ENCODE measurements at places on chromosomes 12 and 14. TPM values are rescaled to one million over a fixed set of nuclear protein-coding genes. Genes with fewer than 3 reads are reported as not detected.

DNA sequence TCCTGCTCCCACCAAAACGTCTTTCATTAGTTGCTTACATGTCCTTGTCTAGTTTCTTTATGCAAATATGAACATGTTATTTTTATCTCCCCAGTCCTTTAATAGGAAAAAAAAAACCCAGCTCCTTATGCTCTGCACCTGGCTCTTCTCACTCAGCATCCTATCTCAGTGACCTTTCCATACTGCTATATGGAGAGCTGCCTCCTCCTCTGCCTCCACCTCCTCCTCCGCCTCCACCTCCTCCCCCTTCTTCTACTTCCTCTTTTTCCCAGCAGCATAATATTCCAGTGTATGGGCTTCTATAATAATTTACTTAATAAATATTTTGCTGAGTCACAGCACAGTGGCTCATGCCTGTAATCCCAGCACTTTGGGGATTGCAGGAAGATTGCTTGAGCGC is 31.5 kb downstream of the ABCB9 start:
- DNase-seq = no peak

DNA sequence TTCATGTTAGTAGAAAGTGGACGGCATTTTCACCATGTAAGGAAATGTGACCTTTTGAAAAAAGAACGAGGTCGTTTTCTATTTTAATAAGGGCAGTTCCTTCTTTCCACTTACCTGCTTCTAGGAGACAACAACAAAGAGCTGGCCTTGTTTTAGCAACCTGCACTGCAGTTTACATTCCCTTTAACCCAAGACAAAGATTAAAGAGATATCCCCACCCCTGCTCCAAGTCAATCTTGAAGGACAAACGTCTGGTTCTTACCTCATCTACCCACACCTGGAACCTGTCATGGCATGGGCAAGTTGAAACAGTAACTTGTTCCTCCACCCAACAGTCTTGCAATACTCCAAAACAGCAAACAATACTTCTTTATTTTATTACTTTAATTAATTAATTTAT is 32.7 kb downstream of the ZCCHC8 start:
- DNase-seq = no peak

GRCh38 chr14:73792481-73792880 is 59.1 kb upstream of the PTGR2 start:
- no peak for DNase-seq

DNA sequence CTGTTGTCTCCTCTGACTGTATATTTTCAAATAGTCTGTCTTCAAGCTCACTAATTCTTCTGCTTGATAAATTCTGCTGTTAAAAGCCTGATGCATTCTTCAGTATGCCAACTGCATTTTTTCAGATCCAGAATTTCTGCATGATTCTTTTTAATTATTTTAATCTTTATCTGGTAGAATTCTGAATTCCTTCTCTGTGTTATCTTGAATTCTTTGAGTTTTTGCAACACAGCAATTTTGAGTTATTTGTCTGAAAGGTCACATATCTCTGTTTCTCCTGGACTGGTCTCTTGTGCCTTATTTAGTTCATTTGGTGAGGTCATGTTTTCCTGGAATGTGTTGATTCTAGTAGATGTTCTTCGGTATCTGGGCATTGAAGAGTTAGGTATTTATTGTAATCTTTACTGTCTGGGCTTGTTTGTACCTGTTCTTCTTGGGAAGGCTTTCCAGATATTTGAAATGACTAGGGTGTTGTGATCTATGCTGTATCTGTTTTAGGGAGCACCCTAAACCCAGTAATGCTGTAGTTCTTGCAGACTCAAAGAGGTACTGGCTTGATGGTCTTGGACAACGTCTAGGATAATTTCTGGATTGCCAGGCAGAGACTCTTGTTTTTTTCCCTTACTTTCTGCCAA is 193.8 kb upstream of the NPAS3 start:
- DNase-seq = no peak

GRCh38 chr14:51006781-51007211 is 62.5 kb upstream of the PYGL start:
- no peak for DNase-seq

DNA sequence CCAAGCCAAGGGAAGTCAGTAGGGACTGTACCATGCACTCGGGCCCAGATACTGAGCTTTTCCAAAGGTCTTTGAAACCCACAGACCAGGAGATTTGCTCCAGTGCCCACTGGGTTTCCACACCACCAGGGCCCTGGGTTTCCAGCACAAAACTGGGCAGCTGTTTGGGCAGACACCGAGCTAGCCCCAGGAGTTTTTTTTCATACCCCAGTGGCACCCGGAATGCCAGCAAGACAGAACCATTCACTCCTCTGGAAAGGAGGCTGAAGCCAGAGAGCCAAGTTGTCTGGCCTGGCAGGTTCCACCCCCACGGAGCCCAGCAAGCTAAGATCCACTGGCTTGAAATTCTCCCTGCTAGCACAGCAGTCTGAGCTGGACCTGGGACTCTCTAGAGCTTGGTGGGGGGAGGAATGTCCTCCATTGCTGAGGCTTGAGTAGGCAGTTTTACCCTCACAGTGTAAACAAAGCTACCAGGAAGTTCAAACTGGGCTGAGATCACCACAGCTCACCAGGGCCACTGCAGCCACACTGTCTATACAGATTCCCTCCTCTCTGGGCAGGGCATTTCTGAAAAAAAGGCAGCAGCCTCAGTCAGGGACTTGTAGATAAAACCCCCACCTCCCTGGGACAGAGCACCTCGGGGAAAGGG is 793.7 kb downstream of the RPS29 start:
- DNase-seq = no peak

- no peak for DNase-seq
Observed at GRCh38 chr12:104703372-104703771, 246.6 kb downstream of the CHST11 start.

- no peak for DNase-seq
Observed at GRCh38 chr14:61379639-61380184, 58.3 kb downstream of the PRKCH start.

GRCh38 chr12:128083132-128083729 is 183.7 kb upstream of the TMEM132C start:
- DNase-seq = no peak

- no peak for DNase-seq
Observed at GRCh38 chr14:65478017-65478416, 65.5 kb downstream of the FUT8 start.

GRCh38 chr12:47707905-47708543 is 2.2 kb upstream of the RPAP3 start:
- no peak for DNase-seq

GRCh38 chr14:22824711-22825359 is 4.9 kb upstream of the MRPL52 start:
- no peak for DNase-seq

- peak; percentile 50 for DNase-seq
Observed at GRCh38 chr12:56593909-56594621, 36.1 kb downstream of the BAZ2A start.

DNA sequence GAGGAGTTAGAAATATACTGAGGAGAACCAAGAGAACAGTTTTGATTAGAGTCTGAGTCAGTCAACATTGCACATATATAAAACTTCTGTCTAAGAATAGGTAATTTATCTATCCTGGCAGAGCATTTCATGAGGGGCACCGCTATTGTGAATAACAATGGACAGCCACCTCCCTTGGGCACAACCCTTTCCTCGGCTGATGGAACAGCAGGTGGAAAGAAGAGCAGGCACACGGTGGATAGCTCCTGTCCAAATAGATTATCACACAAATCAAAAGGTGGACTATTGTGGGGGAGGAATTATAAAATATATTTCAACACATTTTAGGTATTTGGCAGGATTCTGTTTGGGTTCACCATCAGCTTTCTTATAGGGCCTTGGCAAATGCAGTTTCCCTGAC is 84.0 kb upstream of the PTPRB start:
- no peak for DNase-seq

GRCh38 chr14:92990456-92991430 is 67.8 kb downstream of the CHGA start:
- no peak for DNase-seq

GRCh38 chr12:236445-236844 is 22.5 kb upstream of the SLC6A12 start:
- DNase-seq = no peak

- no peak for DNase-seq
Observed at GRCh38 chr12:76762601-76762980, 1.3 kb upstream of the ZDHHC17 start.

- no peak for DNase-seq
Observed at GRCh38 chr14:51410897-51411296, 170.8 kb downstream of the TMX1 start.

GRCh38 chr12:124434951-124435805 is 132.2 kb downstream of the NCOR2 start:
- DNase-seq = no peak

DNA sequence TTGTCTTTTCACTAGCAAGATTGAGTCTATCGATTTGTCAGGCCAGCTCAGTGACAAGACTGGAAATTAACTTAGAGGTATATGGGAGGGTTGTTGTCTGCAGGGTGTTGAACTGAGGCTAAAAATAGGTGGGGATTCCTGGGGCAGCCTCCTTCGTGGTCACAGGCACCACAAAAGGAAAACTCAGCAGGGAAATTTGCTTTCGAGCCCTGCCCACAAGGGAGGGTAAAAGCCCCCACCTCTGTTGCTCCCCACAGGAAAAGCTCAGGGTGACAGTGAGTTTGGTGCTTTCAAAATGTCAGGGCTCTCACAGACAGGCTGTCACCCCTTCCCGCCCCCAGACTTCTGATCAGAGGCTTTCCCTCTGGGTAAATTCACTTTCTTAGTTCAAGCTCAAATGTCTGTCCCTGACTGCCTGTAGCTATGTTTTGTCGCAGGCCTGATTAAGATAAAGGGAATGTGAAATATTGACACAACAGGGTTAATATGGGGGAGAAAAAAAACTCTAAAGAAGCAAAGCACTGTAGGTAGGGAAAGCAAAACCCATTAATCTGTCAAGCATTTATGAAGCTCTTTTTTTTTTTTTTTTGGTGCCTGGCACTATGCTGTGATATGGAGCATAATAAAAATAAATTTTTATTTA is 11.7 kb upstream of the NFKBIA start:
- DNase-seq = no peak

DNA sequence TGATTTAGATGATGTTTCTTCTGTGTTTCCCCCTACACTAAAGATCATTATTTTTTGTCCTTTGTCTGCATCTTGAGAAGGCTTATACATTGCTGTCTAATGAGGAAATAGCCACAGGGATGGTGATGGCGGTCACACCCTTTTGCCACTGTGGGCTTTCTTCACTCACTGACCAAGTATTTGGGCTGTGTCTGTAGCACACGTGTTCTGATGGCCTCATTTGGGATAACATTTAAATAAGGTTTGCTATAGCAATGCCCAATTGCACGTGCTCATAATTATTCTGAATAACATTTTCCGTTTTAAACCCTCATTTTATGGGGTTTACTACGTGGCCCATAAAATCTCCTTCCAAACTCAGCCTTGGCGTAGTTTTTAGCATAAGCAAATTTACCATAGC is 230.3 kb upstream of the PRICKLE1 start:
- DNase-seq = no peak

DNA sequence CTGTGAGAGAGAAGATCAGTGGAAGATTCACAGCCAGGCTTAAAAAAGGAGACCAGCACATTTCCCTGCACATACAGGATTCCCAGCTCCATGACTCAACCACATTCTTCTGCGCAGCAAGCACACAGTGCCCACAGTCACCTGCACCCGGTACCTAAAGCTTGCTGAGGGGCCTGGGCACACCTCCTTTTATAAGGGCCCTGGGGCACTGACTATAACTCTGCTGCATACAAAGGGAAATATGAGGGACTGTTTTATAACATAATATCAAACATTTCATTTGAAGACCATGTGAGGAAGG is 322.9 kb downstream of the DAD1 start:
- DNase-seq = no peak

GRCh38 chr14:100296106-100296651 is 10.1 kb downstream of the SLC25A29 start:
- no peak for DNase-seq

DNA sequence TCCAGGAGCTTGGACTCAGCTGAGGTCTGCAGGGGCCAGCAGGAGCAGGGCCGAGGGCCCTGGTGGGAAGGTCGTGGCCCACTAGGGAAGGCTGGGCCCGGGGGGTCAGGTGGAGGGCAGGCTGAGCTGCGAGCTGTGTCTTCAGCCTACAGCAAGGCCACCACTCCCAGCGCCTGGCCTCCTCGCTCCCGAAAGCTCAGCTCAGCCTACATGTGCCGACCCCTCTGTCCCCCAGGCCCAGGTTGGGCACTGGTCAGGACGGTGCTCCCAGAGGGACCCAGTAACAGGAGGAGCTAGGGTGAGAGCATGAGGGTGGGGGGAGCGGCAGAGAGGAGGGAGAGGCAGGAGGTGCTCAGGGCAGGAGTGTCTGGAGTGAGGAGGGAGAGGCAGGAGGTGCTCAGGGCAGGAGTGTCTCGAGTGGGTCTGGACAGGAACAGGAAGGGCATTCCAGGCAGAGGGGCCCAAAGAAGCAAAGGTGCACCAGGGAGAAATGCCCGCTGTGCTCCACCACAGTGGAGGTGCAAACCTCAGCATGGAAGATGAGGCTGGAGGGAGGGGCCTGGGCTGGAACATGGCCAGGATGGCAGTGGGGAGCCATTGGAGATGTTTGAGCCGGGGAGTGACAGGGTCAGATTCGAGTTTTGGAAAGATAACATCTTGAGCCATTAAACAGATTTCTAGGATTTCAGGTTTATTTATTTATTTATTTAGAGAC is 29.1 kb upstream of the GPR132 start:
- DNase-seq = no peak

DNA sequence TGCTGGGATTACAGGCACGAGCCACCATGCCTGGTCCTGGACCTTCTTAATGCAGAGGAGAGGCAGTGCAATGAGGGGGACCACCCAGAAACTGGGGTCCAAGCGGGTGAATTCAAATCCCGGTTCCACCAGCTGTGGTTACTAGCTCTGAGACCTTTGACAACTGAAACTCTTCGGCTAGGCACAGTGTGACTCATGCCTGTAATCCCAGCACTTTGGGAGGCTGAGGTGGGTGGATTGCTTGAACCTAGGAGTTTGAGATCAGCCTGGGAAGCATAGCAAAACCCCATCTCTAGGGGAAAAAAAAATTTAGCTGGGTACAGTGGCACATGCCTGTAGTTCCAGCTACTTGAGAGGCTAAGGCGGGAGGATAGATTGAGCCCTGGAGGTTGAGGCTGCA is 5.0 kb upstream of the CD4 start:
- DNase-seq = no peak

- no peak for DNase-seq
Observed at GRCh38 chr14:22268875-22269274, 320.1 kb downstream of the DAD1 start.

IPO4 gene
- 14.9 TPM for total RNA-seq

GALNT9 gene
- total RNA-seq = 1.6 TPM

OVCH1 gene
- total RNA-seq = 0.07 TPM

KIF5A gene
- 0.12 TPM for total RNA-seq

BDKRB2 gene
- 0.57 TPM for total RNA-seq

PTHLH gene
- total RNA-seq = not detected

PDE3A gene
- 171 TPM for total RNA-seq

ASPG gene
- total RNA-seq = 28.2 TPM

OR9K2 gene
- total RNA-seq = not detected

RNASE1 gene
- total RNA-seq = 283 TPM

TBC1D30 gene
- 0.47 TPM for total RNA-seq

HOXC4 gene
- total RNA-seq = not detected
